ENCODE measurements at places on chromosomes 2 and 18. TPM values are rescaled to one million over a fixed set of nuclear protein-coding genes. Genes with fewer than 3 reads are reported as not detected.

Gene TRIM43
- total RNA-seq: not detected

GRCh38 chr2:36704475-36705150 lies 8.1 kb downstream of the VIT start:
- no peak for DNase-seq

GRCh38 chr2:52220393-52220792 lies 1188.5 kb upstream of the NRXN1 start:
- DNase-seq: no peak

DNA sequence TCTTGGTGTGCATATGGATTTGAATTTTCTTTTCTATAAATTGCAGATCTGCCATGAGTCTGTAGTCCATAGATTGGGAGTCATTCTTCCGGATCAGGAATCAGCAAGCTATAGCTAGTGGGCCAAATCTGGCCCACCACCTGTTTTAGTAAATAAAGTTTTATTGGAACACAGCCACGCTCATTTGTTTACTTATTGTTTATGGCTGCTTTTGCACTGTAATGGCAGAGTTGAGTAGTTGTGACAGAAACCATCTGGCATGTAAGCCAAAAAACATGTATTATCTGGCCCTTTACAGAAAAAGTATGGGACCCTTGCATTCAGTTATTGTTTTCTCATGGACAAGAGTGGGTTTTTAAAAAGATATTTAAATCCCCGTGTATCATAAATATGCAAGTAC lies 191.2 kb downstream of the LRRTM1 start:
- no peak for DNase-seq

Gene TSPYL6
- not detected for total RNA-seq

DNA sequence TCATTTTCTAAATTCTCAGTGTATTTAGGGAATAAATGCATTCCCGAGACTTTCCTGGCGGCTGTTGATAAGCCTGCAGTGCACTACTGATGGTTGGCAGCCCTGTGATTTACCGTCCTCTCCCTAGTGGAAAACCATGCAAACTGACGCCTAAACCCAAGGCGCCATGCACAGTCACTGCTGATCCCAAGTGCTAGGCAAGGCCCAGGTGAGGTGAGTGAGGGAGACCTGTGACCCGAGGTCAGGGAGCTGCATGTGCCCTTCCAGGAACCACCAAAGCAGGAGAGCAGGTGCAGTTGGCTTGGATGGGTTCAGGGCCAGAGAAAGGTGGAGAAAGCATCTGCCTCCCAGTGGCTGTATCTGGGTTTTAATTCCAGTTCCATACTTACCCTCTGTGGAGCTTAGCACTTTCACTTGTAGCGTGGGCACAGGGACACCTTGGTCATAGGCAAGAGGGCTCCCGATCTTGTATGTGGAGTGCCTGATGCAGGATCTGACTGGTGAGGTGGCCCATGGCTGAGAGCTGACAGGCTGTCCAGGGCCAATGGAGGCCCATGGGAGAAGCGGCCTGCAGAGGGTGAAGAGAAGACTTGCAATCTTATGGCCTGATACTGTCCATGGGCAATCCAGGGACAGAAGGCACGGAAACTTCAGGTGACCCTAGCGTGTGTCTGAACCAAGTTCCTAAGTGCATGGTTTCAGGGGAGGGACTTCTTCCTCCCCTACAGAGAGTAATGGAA lies 131.3 kb downstream of the SH3RF3 start:
- no peak for DNase-seq

DNA sequence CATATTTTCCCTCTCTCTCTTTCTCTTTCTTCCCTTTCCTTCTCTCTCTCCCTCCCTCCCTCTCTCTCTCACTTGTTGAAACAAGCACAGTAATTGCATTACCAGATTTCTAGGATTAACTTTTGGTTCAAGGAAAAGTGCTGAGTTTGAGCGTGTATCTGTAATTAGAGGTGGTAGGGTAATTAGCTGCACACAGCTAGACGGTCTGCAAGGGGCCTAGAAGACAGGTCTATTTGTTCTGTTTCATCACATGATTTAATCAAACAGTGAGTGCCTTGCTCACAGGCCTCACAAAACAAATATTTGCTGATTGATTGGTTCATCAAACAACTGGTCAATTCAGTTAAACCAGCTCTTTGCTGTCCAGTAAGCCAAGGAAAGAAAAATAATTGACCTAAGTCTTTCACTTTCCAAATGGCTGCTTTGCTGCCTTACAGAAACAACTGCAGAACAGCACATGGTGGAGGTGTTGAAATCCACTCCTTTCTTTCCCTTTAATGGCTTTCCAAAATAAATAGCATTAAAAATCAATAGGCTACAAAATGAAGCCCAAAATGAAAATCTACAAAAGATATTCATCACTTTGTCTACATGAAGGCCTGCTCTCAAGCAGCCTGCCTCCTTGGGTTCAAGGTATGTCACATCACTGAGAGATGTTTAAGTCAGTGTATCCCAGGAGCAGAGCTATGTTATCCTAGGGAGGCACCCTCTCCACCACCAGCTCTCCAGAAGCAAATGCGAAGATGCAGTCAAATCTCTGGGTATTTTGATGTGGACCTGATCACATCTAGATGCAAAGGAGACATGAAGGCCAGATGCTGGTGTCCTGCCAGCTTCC lies 264.4 kb upstream of the SIX2 start:
- DNase-seq: no peak

DNA sequence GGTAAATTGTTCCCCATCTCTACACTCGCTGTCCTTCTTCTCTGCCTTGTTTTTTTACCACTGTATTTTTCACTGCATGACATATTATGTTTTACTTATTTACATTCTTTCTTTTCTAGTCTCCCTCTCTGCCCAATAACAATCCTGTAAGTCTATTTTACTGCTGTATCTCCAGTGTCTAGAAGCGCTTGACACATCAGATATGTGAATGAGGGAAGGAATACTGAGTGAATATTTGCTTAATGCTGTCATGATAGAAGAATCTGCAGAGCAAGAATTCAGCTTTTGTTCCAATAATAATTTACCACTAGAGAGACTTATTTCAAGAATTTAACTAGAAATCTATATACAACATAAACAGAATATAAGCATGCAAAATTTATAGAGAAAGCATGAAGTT lies 99.5 kb downstream of the GALNT13 start:
- DNase-seq: no peak

Gene SKOR2
- not detected for total RNA-seq

DNA sequence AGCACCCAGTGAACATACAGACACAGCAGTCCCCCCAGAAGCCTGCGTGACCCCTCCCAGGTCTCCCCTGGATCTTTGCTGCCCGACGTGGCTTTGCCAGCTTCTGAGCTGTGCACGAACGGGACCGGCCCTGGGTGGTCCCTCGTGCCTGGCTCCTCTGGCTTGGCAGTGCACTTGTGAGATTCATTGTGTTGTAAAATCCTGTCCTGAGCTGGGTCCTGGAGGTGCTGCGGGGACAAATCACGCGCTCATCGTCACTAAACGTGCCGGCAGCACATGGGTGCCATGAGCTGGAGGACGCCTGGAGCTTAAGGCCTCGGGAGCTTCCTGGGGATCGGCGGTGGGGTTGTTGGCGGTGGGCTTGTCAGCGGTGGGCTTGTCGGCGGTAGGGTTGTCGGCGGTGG lies 104.9 kb downstream of the FAM210A start:
- no peak for DNase-seq

- DNase-seq: no peak
Measured at GRCh38 chr2:137672989-137673552, 291.2 kb upstream of the HNMT start.

- DNase-seq: no peak
Measured at GRCh38 chr2:169391236-169391635, 28.9 kb upstream of the LRP2 start.

DNA sequence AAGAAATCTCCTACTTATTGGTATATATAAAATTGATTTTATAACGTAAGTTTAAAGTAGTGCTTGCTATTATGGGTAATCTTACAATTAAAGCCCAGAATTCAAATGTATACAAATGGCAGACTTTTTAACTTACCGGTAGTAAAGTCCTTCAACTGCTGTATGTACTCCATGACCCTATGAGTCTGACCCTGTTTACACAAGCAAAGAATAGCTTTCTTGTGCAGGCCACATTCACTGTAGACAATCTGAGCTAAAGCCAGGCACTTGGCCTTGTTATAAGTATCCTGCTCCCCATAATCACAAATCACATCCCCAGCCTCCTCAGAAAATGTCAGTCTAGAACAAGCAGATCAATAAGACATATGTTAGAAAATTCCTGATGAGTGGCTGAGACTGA lies 51.7 kb downstream of the CLHC1 start:
- DNase-seq: no peak

DNA sequence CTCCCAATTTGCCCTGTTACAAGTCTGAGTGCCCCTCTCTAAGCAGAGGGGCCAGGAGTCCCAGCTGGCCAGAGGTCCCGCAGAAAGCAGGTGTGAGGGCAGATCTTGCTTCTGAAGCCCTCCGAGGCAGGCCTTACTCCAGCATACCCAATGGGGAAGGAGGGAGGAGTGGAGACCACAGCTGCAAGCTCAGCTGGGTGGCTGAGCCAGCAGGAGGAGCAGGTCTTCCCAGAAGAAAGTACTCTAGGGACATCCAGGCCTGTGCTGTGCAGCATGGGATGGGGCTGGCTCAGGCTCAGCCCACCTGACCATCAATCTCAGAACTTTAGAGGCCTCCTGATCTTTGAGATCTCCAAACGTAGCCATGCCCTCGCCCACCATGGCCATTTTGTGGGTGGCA lies 31.3 kb downstream of the PLB1 start:
- no peak for DNase-seq

Gene DCTN1
- 134 TPM for total RNA-seq

Gene DSG1
- total RNA-seq: not detected

DNA sequence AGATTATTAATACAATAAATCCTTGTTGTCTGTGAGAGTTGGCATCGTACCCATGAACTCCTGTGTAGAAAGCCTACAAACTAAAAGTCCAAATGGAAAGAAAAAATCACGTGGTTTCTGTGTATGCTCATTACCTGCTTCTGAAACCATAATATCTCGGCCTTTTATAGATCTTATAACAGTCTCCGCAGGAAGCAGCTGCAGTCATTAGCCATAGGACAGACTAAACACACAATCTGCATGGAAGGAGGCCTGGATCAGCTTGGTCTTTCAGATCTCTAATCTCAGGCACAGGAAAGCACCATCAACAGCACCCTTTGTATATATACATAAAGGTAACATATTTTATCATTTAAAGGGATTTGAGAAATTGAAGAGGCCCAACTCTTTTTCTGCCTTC lies 508.9 kb upstream of the TCF4 start:
- DNase-seq: no peak

GRCh38 chr2:51490576-51491234 lies 458.8 kb upstream of the NRXN1 start:
- DNase-seq: no peak

DNA sequence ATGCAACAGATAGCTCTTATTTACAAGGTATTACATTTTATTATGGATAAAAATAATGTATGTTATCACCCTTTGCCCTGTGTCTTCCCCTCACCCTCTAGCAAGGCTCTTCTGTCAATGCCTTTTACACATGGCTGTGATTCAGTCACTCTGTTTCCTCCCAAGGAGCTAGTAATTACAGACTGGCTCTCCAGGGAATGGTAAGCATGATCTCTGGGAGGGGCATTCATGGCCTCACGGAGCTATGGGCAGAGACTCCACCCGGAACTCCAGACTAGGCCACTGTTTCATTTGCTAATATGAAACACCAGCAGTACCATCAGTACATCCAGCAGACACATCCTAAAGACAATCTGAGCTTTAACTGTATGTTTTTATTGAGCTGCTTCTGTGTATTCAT lies 410.9 kb upstream of the CYRIA start:
- no peak for DNase-seq

Gene RGPD8
- 31.2 TPM for total RNA-seq

- no peak for DNase-seq
Measured at GRCh38 chr2:70073493-70073892, 13.8 kb upstream of the PCBP1 start.

Gene CDC42EP3
- total RNA-seq: 33.5 TPM

Gene TWSG1
- 6.3 TPM for total RNA-seq

Gene VAMP8
- 73.1 TPM for total RNA-seq

DNA sequence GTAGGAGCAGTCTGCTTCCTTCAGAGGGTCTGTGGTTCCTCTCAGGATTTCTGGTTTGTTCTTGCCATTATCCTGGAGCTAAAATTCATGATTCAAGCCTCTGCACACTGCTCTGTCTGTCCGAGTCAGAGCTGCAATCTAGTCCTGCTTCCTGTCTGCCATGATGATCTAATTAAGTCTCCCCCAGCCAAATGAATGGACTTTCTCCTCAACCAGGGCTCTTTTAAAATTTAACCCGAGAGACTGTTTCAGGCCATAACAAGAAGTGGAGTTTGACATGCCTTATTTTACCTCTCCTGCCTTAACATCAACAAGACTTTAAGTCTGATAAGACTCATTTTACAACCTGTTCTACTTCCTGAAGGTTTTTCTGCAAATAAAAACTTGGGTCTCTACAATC lies 1009.6 kb upstream of the DDX18 start:
- DNase-seq: peak; percentile 1

- no peak for DNase-seq
Measured at GRCh38 chr2:10413503-10413902, 34.6 kb downstream of the ODC1 start.

DNA sequence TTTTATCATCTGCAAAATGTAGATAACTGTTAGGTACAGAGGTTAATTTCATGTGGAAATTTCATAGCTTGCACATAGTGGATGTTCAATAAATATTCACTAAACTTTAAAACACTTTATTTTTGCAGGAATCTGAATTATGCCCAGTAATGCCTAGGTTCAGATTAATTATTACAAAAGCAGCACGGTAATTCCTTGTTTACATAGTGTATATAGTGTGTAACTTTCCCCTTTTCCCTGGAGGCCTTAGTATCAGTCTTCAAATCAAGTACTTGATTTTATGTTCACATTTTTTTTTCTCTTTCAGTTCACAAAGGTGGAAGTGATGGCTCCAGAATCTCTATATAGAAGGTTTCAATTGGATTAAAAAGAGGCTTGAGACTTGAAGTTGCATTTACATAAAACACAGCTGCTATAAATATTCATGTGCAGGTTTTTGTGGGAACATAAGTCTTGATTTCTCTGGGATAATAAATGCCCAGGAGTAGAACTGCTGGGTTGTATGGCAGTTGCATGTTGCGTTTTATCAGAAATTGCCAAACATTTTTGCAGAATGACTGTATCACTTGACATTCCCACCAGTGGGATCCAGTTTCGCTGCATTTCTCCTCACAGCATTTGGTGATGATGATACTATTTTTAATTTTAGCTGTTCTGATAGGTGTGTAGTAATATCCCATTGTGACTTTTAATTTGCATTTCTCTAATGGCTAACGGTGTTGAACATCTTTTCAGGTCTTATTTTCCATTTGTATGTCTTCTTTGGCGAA lies 27.6 kb upstream of the LGALSL start:
- no peak for DNase-seq

DNA sequence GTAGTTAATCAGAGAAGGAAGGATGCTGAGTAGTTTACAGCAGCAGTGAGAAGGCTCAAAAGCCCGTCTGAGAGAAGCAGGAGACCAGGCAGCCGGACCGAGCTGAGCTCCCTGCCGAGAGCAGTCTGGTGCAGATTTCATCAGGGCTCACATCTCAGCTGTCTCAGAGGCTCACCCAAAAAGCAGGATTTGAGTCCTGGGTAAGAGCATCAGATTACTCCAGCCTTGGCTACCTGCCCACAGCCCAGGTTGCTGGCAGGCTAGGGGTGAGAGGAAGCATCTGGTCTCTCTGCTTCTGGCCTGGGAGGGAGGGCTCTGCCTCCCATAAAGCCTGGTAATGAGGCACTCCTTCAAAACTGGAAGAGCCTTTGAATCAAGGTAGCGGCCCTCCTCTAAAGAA lies 140.5 kb downstream of the ST6GAL2 start:
- no peak for DNase-seq

Gene ZDBF2
- 18.7 TPM for total RNA-seq

- peak; percentile 77 for DNase-seq
Measured at GRCh38 chr2:241354668-241355658, 1.1 kb upstream of the FARP2 start.

Data from B cell (primary cell).